ENCODE measurements at places on chromosomes 12 and 14.
A peak's percentile ranks its signal among the peaks of the same experiment; 100 is the strongest.

GRCh38 chr14:105527826-105528585 is 1.6 kb downstream of the TMEM121 start:
- peak; percentile 83 for DNase-seq

GRCh38 chr12:123805173-123805572 is 43.1 kb downstream of the DNAH10 start:
- DNase-seq: no peak

GRCh38 chr12:3838076-3838475 is 35.1 kb downstream of the PARP11 start:
- no peak for DNase-seq

DNA sequence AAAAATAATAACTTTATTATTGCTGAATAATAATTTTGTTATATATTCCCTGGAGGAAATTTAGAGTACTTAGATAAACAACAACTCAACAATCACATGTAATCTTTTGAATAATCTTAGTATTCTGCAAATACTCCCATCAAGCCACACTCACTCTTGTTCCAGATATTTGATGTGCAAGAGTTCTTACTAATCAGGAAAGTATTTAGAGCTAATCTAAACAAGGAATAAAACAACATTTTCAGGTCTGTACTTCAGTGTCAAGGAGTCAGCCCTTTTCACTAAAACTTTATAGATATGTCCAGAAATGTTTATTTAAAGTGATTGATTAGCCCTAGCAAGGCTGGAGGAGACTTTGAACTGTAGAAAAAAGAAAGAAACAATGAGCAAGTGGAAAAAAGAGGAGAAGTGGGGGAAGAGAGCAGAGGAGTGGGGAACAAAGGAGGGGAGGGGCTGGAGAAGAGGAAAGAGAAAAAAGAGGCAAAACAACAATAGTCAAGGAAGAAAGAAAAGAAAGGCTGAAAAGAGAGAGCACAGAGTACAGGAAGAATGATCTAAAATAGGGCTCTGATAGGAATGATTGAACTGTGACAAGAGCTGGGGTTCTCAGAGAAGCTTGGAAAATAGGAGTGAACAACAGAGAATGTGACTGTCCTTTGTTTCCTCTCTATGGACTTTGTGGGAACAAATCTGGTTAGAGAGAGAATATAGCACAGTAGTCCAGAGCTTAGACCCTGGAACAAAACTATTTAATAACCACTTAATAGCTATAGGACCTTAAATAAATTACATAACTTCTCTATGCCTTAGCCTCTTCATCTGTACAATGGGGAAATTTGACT is 238.7 kb downstream of the AKAP6 start:
- no peak for DNase-seq

GRCh38 chr14:25006961-25007795 is 42.8 kb downstream of the STXBP6 start:
- no peak for DNase-seq

DNA sequence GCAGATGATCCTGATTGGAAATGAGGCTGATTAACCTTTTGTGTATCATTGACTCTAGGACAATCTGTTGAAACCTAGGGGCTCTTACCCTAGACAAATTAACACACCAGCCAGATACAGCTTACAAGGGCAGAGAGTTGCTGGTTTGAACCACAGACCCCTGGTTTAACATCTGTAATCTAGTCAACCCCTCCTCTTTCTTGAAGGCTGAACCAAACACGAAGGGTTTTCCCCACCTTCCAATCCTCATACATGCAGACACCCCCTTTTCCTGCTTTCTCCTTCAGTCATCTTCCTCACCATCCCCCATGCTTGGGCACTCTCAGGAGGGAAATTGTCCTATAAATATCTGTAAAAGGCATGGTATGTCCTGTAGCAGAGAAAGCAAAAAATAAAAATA is 126.0 kb upstream of the HIF1A start:
- DNase-seq: no peak

DNA sequence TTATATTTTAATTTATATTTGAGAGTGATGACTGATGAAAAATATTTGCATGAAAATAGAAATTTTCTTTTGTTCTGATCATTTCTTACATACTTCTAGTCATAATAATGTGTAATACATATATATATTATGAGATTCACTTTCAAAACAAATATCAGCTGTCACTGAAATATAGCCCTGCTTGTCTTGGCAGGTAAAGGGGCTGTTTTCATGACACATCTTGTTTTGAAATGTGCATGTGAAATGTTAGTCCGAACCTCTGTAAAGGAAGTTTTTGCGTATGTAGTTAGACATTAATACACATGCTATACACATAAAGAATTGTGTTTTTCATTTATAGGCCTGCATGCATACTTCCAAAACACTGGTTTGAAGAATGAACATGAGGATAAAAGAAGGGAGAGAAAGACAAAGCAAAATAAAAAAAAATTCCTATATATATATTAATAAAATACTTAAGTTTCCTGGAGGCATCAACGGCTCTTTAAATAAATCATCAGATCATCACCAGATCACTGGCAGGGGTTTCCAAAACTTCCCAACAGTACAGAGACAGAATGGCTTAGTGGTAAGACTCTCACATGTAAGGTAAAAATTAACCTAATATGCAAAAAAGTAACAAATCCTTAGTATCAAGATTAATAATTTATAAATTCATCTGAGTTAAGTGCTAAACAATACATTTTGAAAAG is 60.1 kb downstream of the SEL1L start:
- DNase-seq: no peak

- DNase-seq: no peak
Observed at GRCh38 chr12:110077800-110078199, 29.5 kb upstream of the C12orf76 start.

- DNase-seq: no peak
Observed at GRCh38 chr12:111453071-111453989, 47.6 kb downstream of the SH2B3 start.

- no peak for DNase-seq
Observed at GRCh38 chr12:88925454-88925853, 345.2 kb upstream of the KITLG start.

DNA sequence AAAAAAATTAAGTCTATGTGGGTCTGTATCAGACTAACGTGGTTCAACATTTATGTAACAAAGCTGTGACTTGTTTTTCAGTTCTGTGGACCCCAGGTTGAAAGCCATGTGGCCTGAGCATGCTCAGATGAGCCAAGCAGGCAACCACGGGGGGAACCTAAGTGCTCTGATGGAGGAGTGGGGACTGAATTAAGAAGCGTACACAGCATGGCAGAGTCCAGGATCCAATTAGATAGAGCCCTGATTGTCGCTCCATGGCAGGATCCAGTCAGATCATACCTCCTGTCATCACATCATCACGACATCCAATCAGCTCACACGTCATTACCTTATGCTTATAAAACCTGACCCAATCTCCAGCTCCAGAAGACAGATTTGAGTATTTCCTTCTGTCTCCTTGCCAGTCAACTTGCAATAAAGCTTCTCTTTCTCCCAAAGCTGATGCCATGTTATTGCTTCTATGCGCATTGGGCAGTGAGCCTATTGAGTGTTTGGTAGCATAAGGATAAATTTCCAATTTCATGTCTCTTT is 1013.1 kb upstream of the TMEM132C start:
- no peak for DNase-seq

DNA sequence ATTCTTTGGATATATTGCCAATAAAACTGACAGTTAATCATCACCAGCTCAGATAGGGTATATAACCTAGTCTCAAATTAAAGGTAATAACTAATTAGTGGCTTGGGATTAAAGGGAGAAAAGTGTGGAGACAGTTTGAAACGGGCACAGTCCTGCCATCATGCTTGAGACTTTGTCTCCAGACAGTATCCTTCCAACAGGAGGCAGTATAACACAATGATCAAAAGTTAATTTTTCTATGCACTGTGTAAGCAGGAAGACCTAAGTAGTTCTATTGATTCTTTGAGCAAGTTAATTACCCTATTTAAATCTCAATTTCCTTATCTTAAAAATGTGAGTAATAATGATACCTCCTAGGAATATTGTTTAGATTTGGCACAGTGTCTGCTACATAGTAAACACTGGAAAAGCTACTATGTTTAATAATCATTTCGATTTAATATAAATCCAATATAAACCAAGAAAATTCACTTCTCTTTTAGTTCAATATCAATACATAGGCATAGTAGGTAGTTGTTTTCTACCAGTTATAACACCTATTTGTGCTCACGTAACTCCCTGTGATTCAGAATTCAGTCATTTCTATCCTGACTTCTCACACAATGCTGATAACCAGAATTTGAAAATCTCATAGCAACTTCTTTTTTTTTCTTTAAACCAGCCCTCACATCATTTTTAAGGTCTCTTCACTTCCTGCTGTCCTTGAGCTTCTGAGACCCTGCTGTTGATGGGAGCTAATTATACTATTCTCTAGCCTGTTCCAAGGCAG is 53.7 kb downstream of the GALNT4 start:
- DNase-seq: no peak

- DNase-seq: no peak
Observed at GRCh38 chr12:52636592-52637258, 15.3 kb downstream of the KRT2 start.

- no peak for DNase-seq
Observed at GRCh38 chr12:100017056-100017455, 32.3 kb upstream of the ANKS1B start.

DNA sequence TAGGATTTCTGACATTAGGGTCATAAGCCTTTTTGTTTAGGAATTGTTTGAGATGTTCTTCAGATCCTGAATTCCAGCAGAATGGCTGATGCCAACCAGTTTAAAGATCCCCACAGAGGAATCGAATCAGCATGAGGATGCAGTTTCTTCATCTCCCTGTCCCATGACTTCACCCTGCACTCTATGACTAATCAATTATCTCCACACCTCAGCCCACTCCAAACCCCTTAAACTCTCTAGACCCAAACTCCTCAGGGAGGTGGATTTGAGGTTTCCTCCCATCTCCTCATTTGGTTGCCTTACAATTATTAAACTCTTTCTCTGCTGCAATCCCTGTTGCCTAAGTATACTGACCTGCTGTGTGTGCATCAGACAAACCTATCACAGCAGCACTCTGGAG is 86.5 kb upstream of the CRY1 start:
- no peak for DNase-seq

DNA sequence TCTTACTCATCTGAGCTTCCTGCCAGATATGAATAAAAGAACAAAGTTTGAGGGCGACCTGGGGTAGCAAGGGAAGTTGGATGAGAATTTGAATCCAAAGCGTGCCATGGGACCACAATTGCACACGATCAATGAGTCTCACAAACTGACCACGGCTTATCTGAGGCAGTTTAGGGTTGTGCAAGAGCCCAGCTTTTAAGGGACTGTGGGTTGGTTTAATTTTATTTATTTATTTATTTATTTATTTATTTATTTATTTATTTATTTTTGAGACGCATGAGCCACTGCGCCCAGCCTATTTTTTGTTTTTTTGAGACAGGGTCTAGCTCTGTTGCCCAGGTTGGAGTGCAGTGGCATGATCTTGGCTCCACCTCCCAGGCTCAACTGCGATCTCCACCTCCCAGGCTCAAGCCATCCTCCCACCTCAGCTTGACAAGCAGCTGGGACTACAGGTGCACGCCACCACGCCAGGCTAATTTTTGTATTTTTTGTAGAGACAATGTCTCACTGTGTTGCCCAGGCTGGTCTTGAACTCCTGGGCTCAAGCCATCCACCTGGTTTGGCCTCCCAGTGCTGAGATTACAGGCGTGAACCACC is 1.1 kb downstream of the AMDHD1 start:
- no peak for DNase-seq

- no peak for DNase-seq
Observed at GRCh38 chr12:92955997-92956663, 27.0 kb upstream of the EEA1 start.

- DNase-seq: no peak
Observed at GRCh38 chr14:20583142-20583541, 4.7 kb downstream of the RNASE11 start.

DNA sequence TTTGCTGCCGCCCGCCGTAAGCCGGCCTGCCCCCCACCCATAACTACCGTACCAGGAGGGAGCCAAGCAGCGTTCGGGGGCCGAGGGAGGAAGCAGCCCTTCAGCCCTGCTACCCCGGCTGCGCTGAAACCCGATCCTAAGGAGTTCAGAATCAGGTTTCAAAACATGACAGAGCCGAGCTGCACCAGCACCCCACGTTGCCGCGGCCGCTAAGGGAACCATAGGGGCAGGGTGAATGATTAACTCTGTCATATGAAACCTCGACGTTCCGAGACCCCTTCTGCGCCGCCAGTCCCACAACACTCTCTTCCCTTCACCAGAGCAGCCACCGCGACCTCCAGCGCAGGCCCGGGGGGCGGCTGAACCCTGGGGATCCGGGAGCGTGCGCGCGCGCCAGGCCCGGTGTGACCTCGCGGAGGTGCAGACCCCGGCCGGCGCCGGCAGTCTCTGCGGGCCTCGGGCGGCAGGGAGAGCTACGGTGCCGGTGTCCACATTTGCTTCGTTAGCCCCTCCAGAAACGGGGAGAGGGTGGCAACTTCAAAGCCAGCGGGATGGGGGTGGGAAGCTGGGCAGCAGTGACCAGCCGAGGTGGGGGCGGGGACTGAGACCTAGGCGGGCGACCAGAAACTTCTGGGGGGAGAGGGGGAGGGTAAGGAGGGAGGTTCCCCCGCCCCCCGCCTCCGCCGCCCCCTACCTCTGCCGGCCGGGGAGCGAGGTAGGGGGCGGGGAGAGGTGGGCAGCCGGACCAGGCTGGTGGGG is 1.6 kb downstream of the SIX4 start:
- peak; percentile 25 for DNase-seq

DNA sequence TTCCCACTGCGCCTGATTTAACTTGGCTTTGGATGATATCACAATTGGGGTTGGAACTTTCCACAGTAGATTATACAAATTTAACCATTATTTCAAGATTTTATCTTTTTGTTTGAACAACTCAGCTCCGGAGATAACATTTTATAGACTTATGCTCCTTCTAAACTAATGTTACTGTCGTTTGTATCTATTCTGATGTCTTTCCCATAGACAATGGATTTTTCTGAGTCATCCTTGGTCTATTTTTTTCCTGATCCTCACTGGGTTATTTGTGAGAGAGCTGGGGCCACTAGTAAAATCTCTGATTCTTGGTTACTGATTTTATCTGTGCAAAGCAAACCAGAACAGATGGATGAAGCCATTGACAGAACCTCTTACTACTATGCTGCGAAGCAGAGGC is 175.1 kb downstream of the SLC38A4 start:
- no peak for DNase-seq

- no peak for DNase-seq
Observed at GRCh38 chr14:23573384-23574015, 5.1 kb downstream of the JPH4 start.

GRCh38 chr14:99137913-99138571 is 134.0 kb downstream of the BCL11B start:
- no peak for DNase-seq
